ENCODE measurements at places on chromosomes 1 and 21. TPM values are rescaled to one million over a fixed set of nuclear protein-coding genes. Genes with fewer than 3 reads are reported as not detected.

GRCh38 chr1:240237305-240237721 is 145.6 kb downstream of the FMN2 start:
- H3K4me1 ChIP-seq: no peaks in the 10 kb centered on the region
- no peak overlapping the region for H3K27ac ChIP-seq
- DNase-seq: no peak
- H3K36me3 ChIP-seq: no peaks in the 10 kb centered on the region
- no peaks in the 10 kb centered on the region for H3K27me3 ChIP-seq

Gene RAP1GAP
- total RNA-seq: 1.6 TPM

DNA sequence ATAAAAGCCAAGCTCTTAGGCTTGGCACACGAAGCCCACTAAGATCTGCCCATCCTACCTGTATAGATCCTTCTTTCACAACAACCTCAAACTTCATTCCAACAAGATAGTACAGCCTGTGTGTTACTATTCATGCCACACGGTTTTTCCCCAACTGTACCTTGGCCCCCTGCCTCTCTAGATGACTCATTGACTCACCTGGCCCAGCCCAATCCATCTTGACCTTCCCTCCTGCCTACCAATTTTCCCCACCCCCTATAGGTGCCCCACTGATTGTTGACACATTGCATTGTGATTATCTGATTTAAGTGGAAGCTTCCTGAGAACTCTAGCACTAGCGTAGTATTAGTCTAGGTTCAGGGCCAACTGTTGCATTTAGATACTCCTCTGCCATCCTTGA is 2.0 kb upstream of the CD101 start:
- H3K27me3 ChIP-seq: no peaks in the 10 kb centered on the region
- peaks cover 6% of the 10 kb centered on the region for H3K36me3 ChIP-seq
- H3K4me1 ChIP-seq: peaks cover 44% of the 10 kb centered on the region
- no peak for DNase-seq
- no peak overlapping the region for H3K27ac ChIP-seq
- H3K4me3 ChIP-seq: no peak overlapping the region

GRCh38 chr1:182211386-182211785 is 149.9 kb upstream of the ZNF648 start:
- no peaks in the 10 kb centered on the region for H3K36me3 ChIP-seq
- H3K4me3 ChIP-seq: no peak overlapping the region
- DNase-seq: no peak
- H3K27me3 ChIP-seq: no peaks in the 10 kb centered on the region

- no peak overlapping the region for H3K4me3 ChIP-seq
- peaks cover 15% of the 10 kb centered on the region for H3K4me1 ChIP-seq
- H3K27me3 ChIP-seq: no peaks in the 10 kb centered on the region
- peaks cover 10% of the 10 kb centered on the region for H3K36me3 ChIP-seq
These were observed 20.8 kb downstream of the LRP8 start for GRCh38 chr1:53307037-53307436.

GRCh38 chr1:18580047-18580446 is 50.6 kb upstream of the PAX7 start:
- peaks cover 8% of the 10 kb centered on the region for H3K27me3 ChIP-seq
- no peaks in the 10 kb centered on the region for H3K4me1 ChIP-seq
- no peak overlapping the region for H3K27ac ChIP-seq
- H3K4me3 ChIP-seq: no peak overlapping the region

DNA sequence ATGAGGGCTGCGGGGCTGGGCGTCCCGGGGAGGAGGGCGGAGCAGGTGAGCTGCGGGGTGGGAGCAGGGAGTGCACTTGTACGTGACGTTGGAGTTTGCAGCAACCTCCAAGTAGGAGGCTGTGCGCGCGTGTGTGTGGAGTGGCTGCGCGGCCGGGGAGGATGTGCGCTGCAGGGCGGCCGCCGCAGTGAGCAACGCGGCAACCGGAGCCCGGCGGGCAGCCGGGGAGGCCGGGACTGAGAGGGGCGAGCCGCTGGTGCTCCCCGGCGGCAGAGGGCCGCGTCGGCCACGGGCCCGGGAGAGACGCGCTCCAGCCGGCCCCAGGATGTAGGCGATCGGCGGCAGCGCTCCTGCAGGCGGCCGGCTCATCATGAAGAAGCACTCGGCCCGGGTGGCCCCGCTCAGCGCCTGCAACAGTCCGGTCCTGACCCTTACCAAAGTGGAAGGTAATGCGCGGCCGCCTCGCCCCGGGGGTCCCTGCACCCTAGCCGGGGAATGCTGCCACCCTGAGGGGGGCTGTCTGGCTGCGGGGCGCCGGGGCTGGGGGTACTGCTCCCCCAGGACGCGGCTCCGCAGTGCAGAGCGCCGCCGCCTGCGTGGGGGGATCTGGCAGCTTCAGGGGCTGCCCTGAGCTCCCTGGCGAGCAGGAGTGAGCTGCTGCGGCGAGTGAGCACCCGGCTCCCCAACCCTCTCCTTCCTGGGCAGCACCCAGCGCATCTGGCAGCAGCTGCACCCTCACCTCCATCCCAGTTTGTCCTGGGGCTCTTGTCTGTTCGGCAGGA is 158.9 kb upstream of the COA6 start:
- DNase-seq: peak; percentile 36
- peak overlapping the region; percentile 68 for H3K4me3 ChIP-seq
- peaks cover 47% of the 10 kb centered on the region for H3K27me3 ChIP-seq
- H3K27ac ChIP-seq: no peak overlapping the region

Gene BEND5
- 62.6 TPM for total RNA-seq

DNA sequence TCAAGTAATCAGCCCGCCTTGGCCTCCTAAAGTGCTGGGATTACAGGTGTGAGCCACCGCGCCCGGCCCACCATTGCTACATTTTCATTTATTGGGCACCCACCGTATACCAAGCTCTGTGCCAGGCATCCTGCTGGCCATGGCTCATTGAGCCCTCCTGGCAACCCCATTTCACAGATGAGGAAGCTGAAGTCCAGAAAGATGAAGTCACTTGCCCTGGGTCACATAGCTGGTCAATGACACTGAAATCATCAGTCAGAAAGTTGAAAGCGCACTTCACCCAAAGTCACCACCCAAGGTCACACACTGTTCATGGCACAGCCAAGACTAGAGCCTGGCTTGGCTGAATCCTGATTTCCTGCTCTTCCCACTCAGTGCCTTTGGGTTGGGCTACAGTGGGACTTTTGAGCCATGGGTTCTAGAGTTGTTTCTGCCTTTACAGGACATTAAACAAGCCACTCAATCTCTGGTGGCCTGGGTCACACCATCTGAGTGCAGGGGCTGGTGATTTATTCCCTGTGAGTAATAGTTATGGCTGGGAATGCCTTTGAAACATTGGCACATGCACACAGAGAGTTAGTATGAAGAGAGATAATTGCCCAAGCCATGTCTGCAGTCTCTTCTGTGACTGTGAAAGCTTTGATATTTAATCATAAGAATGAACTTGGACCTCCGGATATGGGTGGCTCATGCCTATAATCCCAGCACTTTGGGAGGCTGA is 16.0 kb upstream of the ARHGEF10L start:
- H3K4me1 ChIP-seq: no peaks in the 10 kb centered on the region
- H3K36me3 ChIP-seq: no peaks in the 10 kb centered on the region
- DNase-seq: no peak
- no peak overlapping the region for H3K27ac ChIP-seq

DNA sequence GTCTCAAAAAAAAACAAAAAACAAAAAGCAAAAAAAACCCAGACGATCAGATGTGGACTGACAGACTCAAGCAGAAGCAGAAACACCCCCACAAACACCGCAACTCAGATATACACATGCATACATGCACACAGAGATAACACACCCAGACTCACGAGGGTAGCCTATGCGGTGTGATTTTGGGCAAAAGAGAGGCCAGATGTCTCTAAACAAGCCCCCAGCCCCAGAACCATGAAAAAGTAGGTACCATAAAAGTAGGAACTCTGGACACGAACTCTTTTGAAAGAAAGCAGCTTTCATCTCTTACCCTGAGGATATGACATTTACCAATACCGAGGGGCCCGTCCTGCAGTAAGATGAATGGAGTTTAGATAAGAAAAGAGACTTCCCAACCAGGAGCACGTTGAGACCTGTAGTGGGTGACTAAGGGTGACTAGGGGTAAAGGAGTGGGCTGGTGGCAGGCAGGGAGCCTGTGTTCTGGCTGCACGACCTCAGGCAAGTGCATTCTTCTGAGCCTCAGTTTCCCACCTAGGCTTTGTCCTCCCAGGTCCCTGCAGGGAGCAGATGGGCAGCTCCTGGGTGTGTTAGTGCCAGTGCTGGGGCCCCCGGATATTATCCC is 1.5 kb upstream of the TINAGL1 start:
- H3K4me3 ChIP-seq: no peak overlapping the region
- peaks cover 9% of the 10 kb centered on the region for H3K27me3 ChIP-seq
- DNase-seq: no peak
- H3K4me1 ChIP-seq: no peaks in the 10 kb centered on the region
- no peak overlapping the region for H3K27ac ChIP-seq
- no peaks in the 10 kb centered on the region for H3K36me3 ChIP-seq

GRCh38 chr21:18743531-18743930 is 339.9 kb upstream of the TMPRSS15 start:
- no peaks in the 10 kb centered on the region for H3K4me1 ChIP-seq
- no peaks in the 10 kb centered on the region for H3K27me3 ChIP-seq
- no peak overlapping the region for H3K4me3 ChIP-seq

- no peaks in the 10 kb centered on the region for H3K36me3 ChIP-seq
- peaks cover 6% of the 10 kb centered on the region for H3K27me3 ChIP-seq
- no peak overlapping the region for H3K27ac ChIP-seq
- H3K4me1 ChIP-seq: peaks cover 10% of the 10 kb centered on the region
- H3K4me3 ChIP-seq: no peak overlapping the region
- no peak for DNase-seq
These were observed 14.6 kb upstream of the PADI1 start for GRCh38 chr1:17190010-17190995.

Gene GBP4
- total RNA-seq: 34.2 TPM

DNA sequence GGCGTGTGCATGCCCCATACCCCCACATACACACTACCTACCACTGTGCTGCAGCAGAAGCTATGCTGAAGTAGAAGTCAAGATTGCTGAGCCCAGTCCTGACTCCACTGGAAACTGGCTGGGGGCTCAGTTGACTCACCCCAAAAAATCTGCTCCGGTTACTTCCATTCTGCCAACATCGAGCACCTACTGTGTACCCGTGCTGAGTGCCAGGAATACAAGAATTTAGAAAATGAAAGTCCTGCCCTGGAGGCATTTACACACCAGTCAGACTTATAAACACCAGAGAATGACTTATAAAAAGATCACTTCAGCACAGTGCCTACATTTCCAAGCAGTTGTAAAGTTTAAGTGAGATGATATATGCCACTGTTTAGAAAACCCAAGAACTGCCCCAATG is 99.1 kb downstream of the NMNAT2 start:
- H3K27ac ChIP-seq: no peak overlapping the region
- no peak overlapping the region for H3K4me3 ChIP-seq
- DNase-seq: no peak
- no peaks in the 10 kb centered on the region for H3K36me3 ChIP-seq

DNA sequence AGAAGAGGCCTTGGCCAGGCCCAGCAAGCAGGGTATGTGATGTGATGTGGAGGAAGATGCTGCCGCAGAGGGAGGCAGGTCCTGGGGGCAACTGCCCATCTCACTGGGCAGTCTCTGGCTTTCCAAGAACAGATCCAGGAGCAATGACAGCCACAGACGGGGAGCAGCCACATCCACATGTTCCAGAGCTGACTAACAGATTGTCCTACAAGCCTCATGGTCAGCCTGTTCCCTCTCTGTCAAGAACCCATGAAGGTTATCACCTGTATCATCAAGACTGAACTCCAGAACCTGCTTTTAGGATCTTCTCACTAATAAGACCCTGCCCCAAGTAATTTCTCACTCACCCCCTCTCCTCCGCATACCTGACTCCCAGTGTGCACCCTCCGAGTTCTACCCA is 187.8 kb downstream of the RUNX1 start:
- H3K27me3 ChIP-seq: no peaks in the 10 kb centered on the region
- no peak overlapping the region for H3K27ac ChIP-seq
- no peak overlapping the region for H3K4me3 ChIP-seq
- H3K36me3 ChIP-seq: peaks cover 45% of the 10 kb centered on the region
- no peak for DNase-seq

DNA sequence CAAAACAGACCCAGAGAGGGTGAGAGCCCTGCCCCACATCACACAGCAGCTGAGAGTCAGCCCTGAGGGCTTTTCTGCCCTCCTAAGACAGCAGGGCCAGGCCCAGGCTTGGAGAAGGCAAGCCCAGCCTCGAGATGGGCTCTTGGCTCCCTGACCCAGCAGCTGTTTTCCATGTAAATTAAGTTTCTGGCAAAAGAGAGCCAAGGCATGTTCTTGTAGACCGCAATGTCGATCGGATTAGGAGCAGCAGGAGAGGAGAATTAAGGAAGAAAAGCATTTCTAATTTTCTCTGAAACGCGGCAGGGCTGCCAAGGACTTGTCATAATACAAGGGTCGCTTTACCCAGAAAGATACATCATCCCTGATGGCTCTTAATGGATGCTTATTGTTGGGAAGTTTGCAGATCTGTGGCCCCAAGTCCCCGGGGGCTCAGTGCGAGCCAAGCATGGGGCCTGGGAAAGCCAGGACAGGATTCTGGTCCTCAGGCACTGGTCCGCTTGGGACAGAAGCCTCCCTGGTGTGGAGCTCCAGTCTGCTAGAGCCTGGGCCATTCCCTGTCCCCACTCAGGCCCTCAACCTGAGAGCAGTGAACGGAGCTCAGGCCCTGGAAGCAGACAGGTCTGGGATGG is 62.8 kb downstream of the DMRTB1 start:
- H3K27ac ChIP-seq: no peak overlapping the region
- no peak for DNase-seq
- H3K4me1 ChIP-seq: no peaks in the 10 kb centered on the region
- H3K27me3 ChIP-seq: no peaks in the 10 kb centered on the region
- H3K36me3 ChIP-seq: no peaks in the 10 kb centered on the region

GRCh38 chr1:57461405-57461804 is 37.5 kb upstream of the DAB1 start:
- DNase-seq: no peak
- no peaks in the 10 kb centered on the region for H3K36me3 ChIP-seq
- H3K27ac ChIP-seq: no peak overlapping the region
- peaks cover 9% of the 10 kb centered on the region for H3K27me3 ChIP-seq
- no peaks in the 10 kb centered on the region for H3K4me1 ChIP-seq

Gene ASPM
- 37.3 TPM for total RNA-seq

Measured in activated CD8-positive, alpha-beta T cell treated with anti-CD3 and anti-CD28 coated beads for 36 hours (primary cell).